ENCODE measurements at places on chromosomes 5 and 9.
A peak's percentile ranks its signal among the peaks of the same experiment; 100 is the strongest.

DNA sequence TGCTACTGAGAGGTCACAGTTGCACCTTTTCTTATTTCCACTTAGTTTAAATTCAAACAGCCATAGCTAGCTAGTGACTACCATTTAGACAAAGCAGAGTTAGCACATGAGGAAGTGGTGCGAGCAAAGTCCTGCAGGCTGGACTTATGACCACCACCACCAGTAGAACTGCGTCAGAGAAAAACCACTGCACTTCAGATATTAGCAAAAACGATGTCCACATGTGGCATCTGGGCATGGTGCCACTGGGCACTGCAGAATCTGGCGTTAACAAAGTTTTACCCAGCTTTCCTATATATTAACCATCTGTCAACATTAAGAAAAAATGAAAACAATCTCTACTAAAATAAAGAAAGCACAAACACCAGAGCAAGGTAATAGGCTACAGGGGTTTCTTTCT lies 80.1 kb downstream of the SPTLC1 start:
- DNase-seq: no peak
- no peaks in the 10 kb centered on the region for H3K4me1 ChIP-seq
- peaks cover 2% of the 10 kb centered on the region for H3K36me3 ChIP-seq

DNA sequence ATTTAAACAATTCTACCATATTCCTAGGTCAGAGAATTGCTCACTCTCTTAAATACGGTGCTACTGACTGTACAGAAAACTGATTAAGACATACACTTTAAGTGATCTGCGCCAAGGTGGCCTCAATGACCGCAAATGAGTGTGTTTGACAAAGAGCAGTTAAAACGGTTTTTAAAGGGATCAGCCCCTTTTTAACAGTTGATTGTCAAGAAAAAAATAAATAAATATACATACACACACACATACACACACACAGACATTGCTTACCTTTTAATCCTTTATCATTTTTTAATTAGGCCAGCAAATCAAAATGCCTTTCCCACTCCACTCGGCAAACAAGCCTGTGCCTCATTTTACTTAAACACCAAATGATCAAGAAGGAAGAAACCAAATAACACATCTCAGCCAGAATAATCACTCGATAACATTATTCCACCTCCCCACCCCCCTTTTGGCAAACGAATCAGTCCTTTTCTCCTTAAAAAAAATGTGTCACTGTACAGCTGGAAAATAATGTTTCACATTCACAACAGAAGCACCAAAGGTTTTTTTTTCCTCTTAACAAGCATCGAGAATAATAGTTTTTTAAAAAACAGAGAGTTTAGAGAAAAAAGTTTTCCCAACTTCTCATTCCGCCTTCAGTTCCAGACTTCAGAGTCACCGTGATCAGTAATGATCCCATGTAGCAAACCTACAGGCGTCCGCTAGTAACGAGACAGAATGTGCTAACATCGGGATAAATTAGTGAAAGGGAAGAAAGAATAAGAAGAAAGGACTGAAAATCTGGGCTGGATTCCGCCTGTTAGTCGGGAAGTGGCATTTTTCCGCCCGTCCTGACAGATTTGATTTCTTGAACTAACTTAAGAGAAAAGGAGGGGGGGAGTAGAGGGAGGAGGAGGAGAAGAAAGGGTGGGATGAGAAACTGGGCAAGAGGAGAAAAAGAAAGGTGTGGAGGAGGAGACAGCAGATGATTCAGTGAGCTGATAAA lies at the start of gene ZNF608:
TSS of gene ZNF608 (minus strand) at position 712 of the 988 bp plus-strand sequence. CDS start 1,650 bp downstream, outside the sequence.
- H3K36me3 ChIP-seq: no peaks in the 10 kb centered on the region
- no peaks in the 10 kb centered on the region for H3K27me3 ChIP-seq
- peak; percentile 75 for DNase-seq

DNA sequence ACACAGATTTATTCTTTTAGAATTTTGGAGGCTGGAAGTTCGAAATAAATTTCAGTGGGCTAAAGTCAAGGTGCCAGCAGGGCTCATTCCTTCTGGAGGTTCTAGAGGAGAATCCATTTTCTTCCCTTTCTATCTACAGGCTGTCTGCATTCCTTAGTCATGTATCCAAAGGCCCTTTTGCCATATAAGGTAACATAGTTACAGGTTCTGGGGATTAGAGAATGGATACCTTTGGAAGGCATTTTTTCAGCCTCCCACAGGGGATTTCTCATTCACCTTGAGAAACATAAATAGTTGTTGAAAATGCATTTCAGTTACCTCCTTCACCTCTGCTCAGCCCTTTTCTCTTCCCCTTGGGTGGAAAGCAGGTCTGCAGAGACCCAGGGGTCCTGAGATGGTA lies 280.0 kb upstream of the MAP3K1 start:
- no peak overlapping the region for H3K27ac ChIP-seq
- H3K4me1 ChIP-seq: no peaks in the 10 kb centered on the region
- no peak overlapping the region for H3K4me3 ChIP-seq
- H3K36me3 ChIP-seq: no peaks in the 10 kb centered on the region
- DNase-seq: peak; percentile 75

GRCh38 chr5:130715541-130715940 lies 449.5 kb downstream of the HINT1 start:
- no peak overlapping the region for H3K4me3 ChIP-seq
- no peaks in the 10 kb centered on the region for H3K27me3 ChIP-seq
- no peak overlapping the region for H3K27ac ChIP-seq

GRCh38 chr5:169289520-169289919 lies 11.4 kb downstream of the SLIT3 start:
- no peak for DNase-seq
- H3K27me3 ChIP-seq: no peaks in the 10 kb centered on the region
- no peak overlapping the region for H3K4me3 ChIP-seq
- no peaks in the 10 kb centered on the region for H3K4me1 ChIP-seq
- no peak overlapping the region for H3K27ac ChIP-seq
- H3K36me3 ChIP-seq: no peaks in the 10 kb centered on the region

- H3K4me3 ChIP-seq: no peak overlapping the region
- no peak for DNase-seq
- H3K27me3 ChIP-seq: no peaks in the 10 kb centered on the region
- H3K4me1 ChIP-seq: no peaks in the 10 kb centered on the region
Observed at GRCh38 chr5:156623381-156624040, 226.6 kb upstream of the PPP1R2B start.

GRCh38 chr5:124370601-124371000 lies 375.8 kb downstream of the ZNF608 start:
- no peaks in the 10 kb centered on the region for H3K36me3 ChIP-seq
- DNase-seq: no peak
- no peaks in the 10 kb centered on the region for H3K4me1 ChIP-seq

- H3K27me3 ChIP-seq: no peaks in the 10 kb centered on the region
- no peak for DNase-seq
- H3K4me1 ChIP-seq: no peaks in the 10 kb centered on the region
- no peaks in the 10 kb centered on the region for H3K36me3 ChIP-seq
- H3K27ac ChIP-seq: no peak overlapping the region
Observed at GRCh38 chr9:110452227-110452801, 114.7 kb upstream of the TXNDC8 start.

GRCh38 chr5:51632027-51632426 lies 248.8 kb downstream of the ISL1 start:
- no peak for DNase-seq
- H3K27me3 ChIP-seq: no peaks in the 10 kb centered on the region
- H3K27ac ChIP-seq: no peak overlapping the region
- no peaks in the 10 kb centered on the region for H3K4me1 ChIP-seq

DNA sequence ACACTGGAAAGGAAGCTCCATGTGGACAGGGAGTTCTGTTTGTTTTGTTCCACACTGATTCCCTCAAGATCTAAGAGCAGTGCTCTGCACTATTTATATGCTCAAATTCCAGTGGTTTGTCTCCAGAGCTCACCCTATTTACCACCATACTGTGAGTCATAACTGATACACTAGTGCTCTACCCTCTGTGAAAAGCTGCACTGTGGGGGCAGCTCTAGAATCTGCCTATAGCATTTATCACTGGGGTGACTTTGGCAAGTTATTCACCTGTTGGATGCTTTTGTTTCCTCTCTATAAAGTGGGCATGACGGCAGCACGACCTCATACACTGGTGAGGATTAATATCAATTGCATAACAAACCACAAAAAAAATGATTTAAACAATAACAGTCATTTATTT lies 307.8 kb downstream of the NR2F1-AS1 start:
- no peaks in the 10 kb centered on the region for H3K27me3 ChIP-seq
- no peak for DNase-seq
- H3K4me3 ChIP-seq: no peak overlapping the region

DNA sequence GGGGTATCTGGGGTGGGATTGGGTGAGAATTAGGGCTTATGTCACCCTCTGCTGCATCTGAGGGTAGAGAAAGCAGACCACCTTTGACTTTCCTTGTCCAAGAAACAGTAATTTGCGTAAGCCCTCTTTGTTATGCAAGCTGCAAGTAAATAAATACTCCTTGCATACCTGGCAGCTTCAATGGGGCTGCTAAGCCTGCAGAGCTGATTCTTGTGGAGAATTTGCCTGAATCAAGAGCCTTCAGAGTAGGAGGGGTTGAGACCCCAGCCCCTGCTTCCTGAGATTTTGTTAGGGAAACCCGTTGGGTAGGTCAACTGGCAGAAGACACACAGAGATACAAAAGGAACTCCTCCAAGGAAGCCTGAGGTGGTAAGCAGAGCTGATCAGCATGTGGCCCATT lies 515.1 kb downstream of the DMAC1 start:
- peaks cover 4% of the 10 kb centered on the region for H3K4me1 ChIP-seq
- H3K27me3 ChIP-seq: no peaks in the 10 kb centered on the region
- H3K36me3 ChIP-seq: no peaks in the 10 kb centered on the region
- H3K4me3 ChIP-seq: no peak overlapping the region
- H3K27ac ChIP-seq: no peak overlapping the region

GRCh38 chr5:63573380-63573779 lies 388.9 kb downstream of the HTR1A start:
- no peak for DNase-seq
- no peaks in the 10 kb centered on the region for H3K4me1 ChIP-seq
- no peaks in the 10 kb centered on the region for H3K27me3 ChIP-seq
- no peak overlapping the region for H3K4me3 ChIP-seq
- H3K36me3 ChIP-seq: no peaks in the 10 kb centered on the region

DNA sequence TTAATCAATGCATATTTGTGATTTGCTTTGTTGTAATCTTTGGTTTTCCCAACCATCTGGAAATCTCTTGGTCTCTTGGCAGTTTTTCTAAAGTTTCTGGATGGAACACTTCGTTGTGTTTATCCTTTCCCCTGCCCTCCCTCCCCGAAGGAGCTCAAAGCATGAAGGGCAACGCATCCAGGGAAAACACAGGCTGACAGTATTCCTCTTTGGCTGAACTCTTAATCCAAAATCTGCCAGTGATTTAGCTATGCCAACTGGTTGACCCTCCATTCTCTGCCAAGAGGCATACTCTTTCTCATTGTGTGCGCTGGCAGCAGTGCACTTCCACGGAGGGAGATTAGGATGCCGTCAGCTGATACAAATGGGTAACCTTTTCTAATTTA lies 20.5 kb downstream of the ZBTB34 start:
- no peak overlapping the region for H3K4me3 ChIP-seq
- no peaks in the 10 kb centered on the region for H3K36me3 ChIP-seq
- no peaks in the 10 kb centered on the region for H3K4me1 ChIP-seq
- no peaks in the 10 kb centered on the region for H3K27me3 ChIP-seq

- no peaks in the 10 kb centered on the region for H3K36me3 ChIP-seq
- H3K4me1 ChIP-seq: peaks cover 13% of the 10 kb centered on the region
- no peak for DNase-seq
- no peaks in the 10 kb centered on the region for H3K27me3 ChIP-seq
- no peak overlapping the region for H3K27ac ChIP-seq
- H3K4me3 ChIP-seq: no peak overlapping the region
Observed at GRCh38 chr5:167797933-167798332, 493.5 kb upstream of the WWC1 start.

GRCh38 chr9:89531766-89532165 lies 33.9 kb upstream of the SEMA4D start:
- DNase-seq: no peak
- no peaks in the 10 kb centered on the region for H3K4me1 ChIP-seq
- H3K27me3 ChIP-seq: no peaks in the 10 kb centered on the region
- H3K4me3 ChIP-seq: no peak overlapping the region
- H3K27ac ChIP-seq: no peak overlapping the region
- no peaks in the 10 kb centered on the region for H3K36me3 ChIP-seq

DNA sequence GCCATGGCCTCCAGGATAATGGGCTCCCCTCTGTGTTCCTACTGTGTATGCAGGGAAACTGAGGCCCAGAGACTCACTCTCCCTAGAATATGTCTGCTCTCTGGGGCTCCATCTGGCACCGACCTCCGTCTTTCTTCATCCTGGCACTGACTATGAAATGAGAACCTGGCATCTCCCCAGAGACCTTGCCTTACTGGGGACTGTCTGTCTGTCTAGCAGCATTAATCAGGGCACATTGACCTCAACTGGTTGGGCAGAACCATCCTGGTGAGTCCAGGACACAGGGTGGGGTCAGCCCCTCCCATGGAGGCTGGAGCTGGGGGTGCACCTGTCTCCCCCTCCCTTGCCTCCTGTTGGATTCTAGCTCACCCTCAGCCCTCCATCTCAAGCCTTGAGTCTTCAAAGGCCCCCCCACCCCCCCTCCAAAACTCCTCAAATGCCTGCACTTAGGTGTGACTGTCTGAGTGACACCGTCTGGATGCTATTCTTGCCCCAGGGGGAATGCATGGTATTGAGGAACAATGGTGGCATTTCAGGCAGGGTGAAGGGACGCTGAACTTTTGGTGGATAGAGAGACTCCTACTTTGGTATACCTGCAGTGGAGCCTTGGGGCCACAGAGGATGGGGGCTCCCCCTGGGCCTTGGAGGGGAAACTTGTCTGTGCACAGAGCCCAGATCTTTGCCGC lies 12.8 kb upstream of the PITX1 start:
- H3K4me1 ChIP-seq: peaks cover 2% of the 10 kb centered on the region
- peak; percentile 75 for DNase-seq
- peaks cover 34% of the 10 kb centered on the region for H3K27me3 ChIP-seq
- H3K4me3 ChIP-seq: no peak overlapping the region
- H3K27ac ChIP-seq: no peak overlapping the region
- H3K36me3 ChIP-seq: no peaks in the 10 kb centered on the region

DNA sequence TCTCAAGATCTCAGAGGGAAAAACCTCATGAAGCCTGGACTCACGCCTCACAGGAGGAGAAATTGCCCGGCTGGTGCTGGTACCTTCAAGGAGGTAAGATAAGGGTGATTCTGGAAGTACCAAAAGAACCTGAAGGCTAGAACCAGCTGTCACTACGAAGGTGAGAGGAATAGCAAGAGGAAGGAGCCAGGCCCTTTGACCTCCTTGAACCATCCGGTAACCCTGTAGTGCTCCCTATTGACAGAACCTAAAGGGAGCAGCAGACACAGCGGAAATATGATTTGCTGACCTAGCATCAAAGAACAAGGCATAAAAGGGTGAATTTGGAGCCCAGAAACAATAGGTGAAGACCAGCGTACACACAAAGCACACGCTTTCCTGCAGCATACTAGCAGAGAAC lies 92.2 kb downstream of the DOCK8 start:
- no peaks in the 10 kb centered on the region for H3K36me3 ChIP-seq
- peak; percentile 54 for DNase-seq
- H3K27ac ChIP-seq: no peak overlapping the region
- H3K27me3 ChIP-seq: no peaks in the 10 kb centered on the region
- H3K4me3 ChIP-seq: no peak overlapping the region
- no peaks in the 10 kb centered on the region for H3K4me1 ChIP-seq

- H3K4me1 ChIP-seq: no peaks in the 10 kb centered on the region
- no peaks in the 10 kb centered on the region for H3K27me3 ChIP-seq
- no peak for DNase-seq
- no peak overlapping the region for H3K4me3 ChIP-seq
- peaks cover 7% of the 10 kb centered on the region for H3K36me3 ChIP-seq
Observed at GRCh38 chr9:134708672-134709038, 67.1 kb downstream of the COL5A1 start.

All from mesendoderm (in vitro differentiated cells).